ENCODE measurements at places on chromosomes 7 and 10. TPM values are rescaled to one million over a fixed set of nuclear protein-coding genes. Genes with fewer than 3 reads are reported as not detected.

DNA sequence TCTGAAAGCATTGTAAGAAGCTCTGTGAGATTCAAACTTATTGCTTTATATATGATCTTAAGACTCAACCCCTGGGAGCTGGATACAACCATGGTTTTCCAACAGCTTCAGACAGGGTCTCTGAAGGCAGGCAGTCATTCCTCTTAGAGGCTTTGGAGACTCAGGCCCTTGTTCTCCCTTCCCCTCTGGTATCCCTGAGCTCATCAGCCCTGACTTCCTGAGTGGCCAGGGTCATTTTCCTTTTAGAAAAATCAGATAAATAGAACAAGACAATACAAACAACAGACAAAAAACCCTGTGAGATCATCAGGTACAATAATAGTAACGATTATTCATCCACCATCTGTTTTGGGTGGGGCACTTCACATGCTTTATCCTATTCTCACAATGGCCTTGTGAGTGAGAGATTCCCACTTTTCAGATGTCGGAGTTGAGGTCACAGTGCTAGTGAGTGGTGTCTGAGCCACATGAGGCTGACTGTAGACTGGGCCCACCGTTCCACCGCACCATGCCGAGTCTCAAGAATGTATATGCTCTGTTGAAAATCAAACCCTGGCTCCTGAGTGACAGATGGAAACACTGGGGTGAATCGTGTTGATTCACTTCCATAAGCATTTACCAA lies 144.2 kb downstream of the CXCL12 start:
- H3K4me1 ChIP-seq: no peaks in the 10 kb centered on the region
- H3K27ac ChIP-seq: no peak overlapping the region
- no peak for DNase-seq
- H3K27me3 ChIP-seq: no peaks in the 10 kb centered on the region

- H3K4me1 ChIP-seq: no peaks in the 10 kb centered on the region
- no peak for DNase-seq
- H3K36me3 ChIP-seq: no peaks in the 10 kb centered on the region
- H3K4me3 ChIP-seq: no peak overlapping the region
Observed at GRCh38 chr10:78212786-78213175, 179.1 kb downstream of the RPS24 start.

DNA sequence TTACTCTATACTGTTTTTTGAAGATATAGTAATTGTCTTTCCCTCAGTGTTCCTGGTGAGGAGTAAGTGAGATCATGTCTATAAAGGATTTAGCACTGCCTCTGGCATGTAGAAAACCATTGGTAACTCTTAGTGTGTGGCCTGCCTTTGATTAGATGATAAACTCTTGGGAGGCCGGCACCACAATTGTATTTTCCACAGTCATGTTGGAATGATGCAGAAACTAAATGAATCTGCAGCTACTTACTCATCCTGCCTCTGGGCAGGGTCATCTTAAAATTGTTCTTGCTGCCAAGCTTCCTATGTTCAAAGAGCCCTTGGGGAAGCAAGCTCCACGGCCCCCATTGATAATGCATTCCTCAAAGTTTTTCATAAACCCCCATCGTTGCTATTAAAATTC lies 204.6 kb downstream of the ANKRD7 start:
- H3K27ac ChIP-seq: no peak overlapping the region
- no peak overlapping the region for H3K4me3 ChIP-seq
- no peaks in the 10 kb centered on the region for H3K27me3 ChIP-seq
- no peaks in the 10 kb centered on the region for H3K4me1 ChIP-seq

- H3K4me1 ChIP-seq: no peaks in the 10 kb centered on the region
- DNase-seq: no peak
- H3K4me3 ChIP-seq: no peak overlapping the region
- no peak overlapping the region for H3K27ac ChIP-seq
- no peaks in the 10 kb centered on the region for H3K27me3 ChIP-seq
Observed at GRCh38 chr10:4586776-4587175, 239.2 kb upstream of the AKR1E2 start.

DNA sequence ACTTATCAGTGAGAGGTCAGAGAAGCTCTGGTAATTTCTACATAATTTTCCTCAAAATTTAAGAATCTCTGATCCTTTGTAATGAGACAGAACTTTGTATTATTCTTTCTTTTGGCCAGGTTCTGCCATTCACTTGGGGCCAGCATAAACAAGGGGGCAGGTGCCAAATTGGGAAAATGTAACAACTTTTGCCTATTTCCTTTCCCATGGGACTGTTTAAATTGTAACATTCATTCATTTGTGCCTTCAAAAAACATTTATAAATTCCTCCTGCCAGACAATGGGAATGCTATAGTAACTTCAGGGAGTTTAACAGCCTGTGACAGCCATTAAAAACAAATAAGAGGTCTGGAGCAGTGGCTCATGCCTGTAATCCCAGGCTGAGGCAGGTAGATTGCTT lies 12.4 kb downstream of the DYNC1I1 start:
- H3K36me3 ChIP-seq: no peaks in the 10 kb centered on the region
- peaks cover 7% of the 10 kb centered on the region for H3K27me3 ChIP-seq
- H3K4me1 ChIP-seq: no peaks in the 10 kb centered on the region
- no peak overlapping the region for H3K27ac ChIP-seq
- no peak for DNase-seq

DNA sequence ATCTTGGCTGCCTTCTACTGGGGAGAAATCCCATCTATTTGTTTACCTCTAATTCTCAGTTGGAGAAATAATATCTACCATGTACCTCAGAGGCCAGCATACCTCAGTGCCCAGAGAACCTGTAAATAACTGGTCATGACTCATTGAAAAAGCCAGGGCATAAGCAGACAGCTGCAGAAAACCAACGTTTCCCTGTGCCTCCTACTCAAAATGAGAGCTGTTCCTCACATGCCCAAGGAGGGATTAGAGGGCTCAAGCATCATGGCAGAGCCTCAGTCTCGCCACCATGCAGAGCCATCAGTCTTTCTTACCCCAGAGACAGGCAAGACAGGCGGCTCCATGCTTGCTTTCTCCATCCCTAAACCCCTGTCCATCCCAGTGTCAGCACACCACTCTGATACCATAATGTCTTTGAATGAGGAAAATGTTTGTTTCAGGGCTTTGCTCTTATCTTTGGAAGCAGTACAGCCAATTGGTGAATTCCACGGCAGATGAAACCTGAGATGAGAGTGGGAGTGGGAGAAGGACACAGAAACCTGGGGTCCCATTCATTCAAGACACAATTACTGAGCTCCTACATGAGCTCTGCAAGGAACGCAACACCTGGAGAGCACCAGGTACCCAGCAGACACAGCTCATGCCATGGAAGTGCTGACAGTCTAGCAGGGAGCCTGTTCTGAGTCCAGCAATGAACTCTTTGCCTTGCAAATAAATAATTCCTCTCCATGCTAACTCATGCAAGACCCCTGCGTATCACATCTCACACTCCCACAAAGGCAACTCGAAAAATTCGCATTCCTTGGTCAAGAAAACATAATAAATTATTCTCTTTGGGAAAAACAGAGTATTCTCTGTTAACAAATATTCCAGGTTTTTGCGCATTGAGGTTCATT lies 21.1 kb downstream of the PON1 start:
- H3K4me1 ChIP-seq: no peaks in the 10 kb centered on the region
- no peak overlapping the region for H3K27ac ChIP-seq
- H3K27me3 ChIP-seq: peaks cover 17% of the 10 kb centered on the region
- no peak for DNase-seq

Gene GPR22
- total RNA-seq: not detected

Gene TEX47
- total RNA-seq: not detected

Gene DRGX
- not detected for total RNA-seq

Gene RET
- 0.17 TPM for total RNA-seq

Gene TDRD1
- total RNA-seq: 0.76 TPM

Gene MRC1
- 0.05 TPM for total RNA-seq

Gene GOT1
- 51.6 TPM for total RNA-seq
